ENCODE measurements at places on chromosomes 6 and 20.

DNA sequence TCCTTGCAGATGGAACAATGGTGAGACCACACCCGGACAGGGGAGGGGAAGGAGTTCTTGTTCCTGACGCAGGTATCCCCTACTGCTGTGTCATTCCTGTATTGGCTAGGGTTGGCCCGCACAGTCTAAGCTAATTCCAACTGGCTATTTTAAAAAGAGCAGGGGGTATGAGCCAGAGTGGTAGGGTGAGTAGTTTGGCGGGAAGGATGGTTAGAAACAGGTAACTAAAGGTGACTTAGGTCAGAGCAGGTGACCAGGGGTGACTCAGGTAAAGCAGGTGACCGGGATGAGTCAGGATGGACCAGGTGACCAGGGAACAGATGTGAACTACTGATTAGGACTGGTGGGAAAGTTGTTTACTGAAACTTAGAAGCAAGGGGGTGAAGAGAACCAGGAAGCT is 58.0 kb downstream of the ZNF292 start:
- no peak for DNase-seq

DNA sequence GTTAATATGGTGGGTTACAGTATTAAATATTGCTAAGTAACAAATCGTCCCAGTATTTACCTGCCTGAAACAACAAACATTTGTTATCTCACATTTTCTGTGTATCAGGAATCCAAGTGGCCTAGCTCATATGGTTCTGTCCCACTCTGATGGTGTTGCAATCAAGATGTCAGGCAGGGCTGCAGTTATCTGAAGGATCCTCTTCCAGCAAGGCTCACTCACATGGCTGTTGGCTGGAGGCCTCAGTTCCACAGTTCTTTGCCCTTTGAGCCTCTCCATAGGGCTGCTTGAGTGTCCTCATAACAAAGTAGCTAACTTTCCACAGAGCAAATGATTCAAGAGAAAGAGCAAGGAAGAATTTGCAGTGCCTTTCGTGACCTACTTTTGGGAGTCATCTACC is 17.7 kb downstream of the RAB22A start:
- peak; percentile 60 for DNase-seq

DNA sequence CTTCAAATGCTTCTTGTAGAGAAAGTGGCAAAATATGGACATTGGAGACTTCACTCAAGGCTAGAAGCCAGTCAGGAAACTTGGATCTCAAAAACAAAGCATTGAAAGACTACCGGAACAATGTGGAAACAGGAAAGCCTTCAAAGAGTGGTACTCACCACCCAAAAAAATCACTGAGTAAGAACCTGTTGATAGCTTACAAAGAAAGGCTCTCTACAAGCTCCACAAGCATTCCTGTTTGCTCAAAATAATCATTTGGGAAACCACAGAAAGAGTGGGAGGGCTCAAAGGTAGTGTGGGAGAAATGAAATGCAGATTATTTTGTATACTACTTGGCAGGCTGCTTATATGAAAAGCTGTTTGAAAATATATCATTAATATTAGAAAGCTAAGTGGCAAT is 9.5 kb upstream of the DST start:
- no peak for DNase-seq

DNA sequence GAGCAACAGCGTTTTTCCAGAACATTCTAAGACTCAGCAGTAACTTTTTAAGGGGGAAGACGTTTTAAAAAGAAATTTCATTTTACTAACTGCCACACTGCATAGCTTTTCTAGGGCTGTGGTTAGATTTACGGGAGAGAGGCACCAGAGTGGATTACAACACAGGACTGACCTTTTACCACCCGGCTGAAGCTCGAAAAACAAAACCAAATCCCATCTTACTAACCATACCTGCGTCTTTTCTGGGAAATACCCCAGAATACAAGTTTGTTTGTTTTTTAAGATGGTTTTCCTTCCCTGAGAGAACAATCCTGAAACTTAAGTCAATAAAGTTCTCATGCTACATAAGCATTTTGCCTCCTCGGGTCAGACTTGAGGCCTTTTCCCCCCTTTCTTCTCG is 209.3 kb upstream of the SOX4 start:
- DNase-seq = no peak

DNA sequence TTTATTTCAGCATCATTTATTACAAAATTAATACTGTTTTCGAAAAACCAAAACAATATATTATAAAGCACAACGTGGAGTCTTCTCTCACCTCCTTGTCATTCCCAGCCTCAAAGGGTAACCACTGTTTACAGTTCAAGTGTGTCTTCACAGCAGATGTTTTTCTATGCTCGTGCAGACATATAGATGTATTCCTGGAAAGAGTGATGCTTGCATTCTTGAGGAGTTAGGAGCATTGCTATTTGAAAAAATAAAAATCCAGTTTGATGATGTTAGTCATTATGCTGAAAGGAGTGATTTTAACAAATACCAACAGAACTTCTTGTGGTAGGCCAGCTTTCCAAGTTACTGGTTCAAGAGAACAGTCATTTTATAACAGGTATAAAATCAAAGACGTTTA is 234.9 kb downstream of the BCKDHB start:
- no peak for DNase-seq

DNA sequence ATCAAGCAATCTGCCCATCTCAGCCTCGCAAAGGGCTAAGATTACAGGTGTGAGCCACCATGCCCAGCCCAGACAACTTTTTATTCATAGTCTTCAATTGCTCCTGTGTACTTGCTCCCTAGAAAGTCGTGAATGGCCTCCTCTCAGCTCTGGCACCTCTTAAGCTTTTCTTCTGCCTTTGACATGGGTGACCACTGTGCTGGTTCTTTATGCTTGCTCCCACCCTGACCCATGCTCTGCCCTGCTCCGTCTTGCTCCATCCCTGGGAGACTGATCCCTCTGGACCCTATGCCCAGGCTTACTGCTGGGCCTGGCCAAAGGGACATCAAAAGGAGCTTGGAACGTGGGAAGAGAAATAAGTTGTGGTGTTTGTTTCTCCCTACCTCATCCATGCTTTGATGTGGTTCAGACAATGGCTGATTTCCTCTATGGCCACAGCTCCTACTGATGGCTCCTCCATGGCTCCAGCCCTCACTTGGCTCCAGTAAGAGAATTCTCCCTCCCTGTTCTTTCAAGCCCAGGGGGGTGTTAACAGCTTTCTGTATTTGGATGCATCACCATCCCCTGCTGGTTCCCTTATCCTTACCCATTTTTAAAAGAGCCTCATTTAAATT is 7.7 kb upstream of the TREM2 start:
- no peak for DNase-seq
